ENCODE measurements at places on chromosomes 12 and 14. TPM values are rescaled to one million over a fixed set of nuclear protein-coding genes. Genes with fewer than 3 reads are reported as not detected.

Gene CCDC92
- total RNA-seq: 96.2 TPM

Gene TCL1B
- total RNA-seq: not detected

Gene LRRK2
- not detected for total RNA-seq

Gene UTP20
- total RNA-seq: 12.1 TPM

Gene TAS2R19
- 7.9 TPM for total RNA-seq

All from glutamatergic neuron (in vitro differentiated cells).